B cell (primary cell): ENCODE measurements at places on chromosomes 2 and 18. TPM values are rescaled to one million over a fixed set of nuclear protein-coding genes. Genes with fewer than 3 reads are reported as not detected.

The UCN gene
- total RNA-seq = 2.7 and 3.6 TPM in 2 replicates

- H3K27me3 ChIP-seq = no peaks in the 10 kb centered on the region
- H3K4me3 ChIP-seq = peak overlapping the region; percentile 32
- DNase-seq = no peak
- peaks cover 28% of the 10 kb centered on the region for H3K4me1 ChIP-seq
Measured at GRCh38 chr18:25352629-25353005, 651 bp upstream of the ZNF521 start.

DNA sequence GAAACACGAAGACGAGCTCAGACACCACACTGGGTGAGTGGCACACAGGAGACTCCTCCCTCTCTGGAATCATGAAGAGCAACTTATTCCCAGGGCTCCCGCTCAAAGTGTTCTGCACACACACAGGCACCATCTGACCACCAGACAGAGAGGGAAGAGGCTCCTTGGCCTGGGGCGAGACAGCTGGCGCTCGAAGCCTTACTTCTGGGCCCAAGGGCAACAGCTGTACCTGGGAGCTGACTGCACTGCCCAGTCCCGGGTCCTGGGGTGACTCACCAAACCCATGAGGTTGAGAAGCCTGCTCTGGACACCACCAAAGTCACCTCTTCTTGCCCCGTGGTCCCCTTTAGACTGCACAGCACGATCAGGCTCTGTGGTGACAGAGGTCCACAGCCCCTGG lies 42.4 kb downstream of the ADCY3 start:
- no peaks in the 10 kb centered on the region for H3K27me3 ChIP-seq
- H3K4me1 ChIP-seq = peaks cover 4% of the 10 kb centered on the region
- DNase-seq = no peak

- H3K27me3 ChIP-seq = no peaks in the 10 kb centered on the region
- H3K4me1 ChIP-seq = no peaks in the 10 kb centered on the region
- no peak overlapping the region for H3K27ac ChIP-seq
- DNase-seq = no peak
Measured at GRCh38 chr2:72629062-72629461, 196.8 kb downstream of the EXOC6B start.

- no peak overlapping the region for H3K27ac ChIP-seq
- H3K4me1 ChIP-seq = no peaks in the 10 kb centered on the region
- DNase-seq = no peak
- peaks cover 2% of the 10 kb centered on the region for H3K27me3 ChIP-seq
- no peaks in the 10 kb centered on the region for H3K36me3 ChIP-seq
Measured at GRCh38 chr2:180033993-180034894, 27.1 kb upstream of the CWC22 start.

The CDC42EP3 gene
- total RNA-seq = 29.9 and 33.5 TPM in 2 replicates

DNA sequence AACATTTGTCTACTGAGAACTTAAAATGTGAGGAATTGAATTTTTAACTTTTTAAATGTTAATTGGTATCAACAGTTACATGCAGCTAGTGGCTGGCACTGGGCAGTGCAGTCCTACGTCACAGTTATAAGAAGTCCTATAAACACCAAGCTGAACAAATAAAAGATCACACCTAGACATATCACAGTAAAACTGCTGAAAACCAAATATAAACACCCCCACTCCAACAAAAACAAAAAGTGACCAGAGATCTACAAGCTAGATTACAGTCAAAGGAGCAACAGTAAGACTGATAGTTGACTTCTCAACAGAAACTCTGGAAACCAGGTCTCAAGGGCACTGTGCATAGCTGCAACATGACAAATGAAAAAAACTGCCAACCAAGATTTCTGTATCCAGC lies 19.4 kb downstream of the TLK1 start:
- H3K4me3 ChIP-seq = no peak overlapping the region
- H3K27ac ChIP-seq = no peak overlapping the region
- peaks cover 1% of the 10 kb centered on the region for H3K36me3 ChIP-seq
- no peak for DNase-seq

GRCh38 chr18:8386669-8387380 lies 222.4 kb upstream of the RAB12 start:
- H3K4me3 ChIP-seq = no peak overlapping the region
- H3K27me3 ChIP-seq = no peaks in the 10 kb centered on the region
- no peak for DNase-seq

- no peak overlapping the region for H3K4me3 ChIP-seq
- DNase-seq = no peak
Measured at GRCh38 chr18:68803356-68803755, 5.5 kb downstream of the CCDC102B start.

The RIT2 gene
- not detected in 2 replicates for total RNA-seq

The SNED1 gene
- 336 and 346 TPM in 2 replicates for total RNA-seq

GRCh38 chr2:222179592-222179991 lies 119.2 kb downstream of the PAX3 start:
- H3K4me1 ChIP-seq = no peaks in the 10 kb centered on the region
- H3K36me3 ChIP-seq = no peaks in the 10 kb centered on the region
- no peak overlapping the region for H3K27ac ChIP-seq
- H3K27me3 ChIP-seq = no peaks in the 10 kb centered on the region

The STPG4 gene
- 0.79 and 0.90 TPM in 2 replicates for total RNA-seq

DNA sequence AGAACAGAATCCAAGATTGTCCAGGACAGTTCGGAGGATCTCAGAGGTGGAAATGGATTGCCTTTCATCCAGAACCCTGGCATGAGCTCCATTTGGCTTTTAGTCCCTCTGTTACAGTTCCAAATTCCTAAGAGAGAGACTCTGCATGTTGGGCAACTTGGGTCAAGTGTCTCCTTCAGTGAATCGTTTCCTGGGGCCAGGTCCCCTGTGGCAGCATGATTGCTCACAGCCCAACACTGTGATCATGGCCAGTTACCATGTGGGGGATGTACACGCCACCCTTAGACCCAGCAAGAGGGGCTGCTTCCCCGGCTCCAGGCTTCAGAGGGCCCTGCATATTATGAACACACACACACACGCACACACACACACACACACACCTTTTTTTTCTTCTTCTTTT lies 118.6 kb upstream of the GLI2 start:
- H3K27ac ChIP-seq = no peak overlapping the region
- H3K4me1 ChIP-seq = no peaks in the 10 kb centered on the region
- no peak for DNase-seq
- no peak overlapping the region for H3K4me3 ChIP-seq
- H3K36me3 ChIP-seq = no peaks in the 10 kb centered on the region
- no peaks in the 10 kb centered on the region for H3K27me3 ChIP-seq

DNA sequence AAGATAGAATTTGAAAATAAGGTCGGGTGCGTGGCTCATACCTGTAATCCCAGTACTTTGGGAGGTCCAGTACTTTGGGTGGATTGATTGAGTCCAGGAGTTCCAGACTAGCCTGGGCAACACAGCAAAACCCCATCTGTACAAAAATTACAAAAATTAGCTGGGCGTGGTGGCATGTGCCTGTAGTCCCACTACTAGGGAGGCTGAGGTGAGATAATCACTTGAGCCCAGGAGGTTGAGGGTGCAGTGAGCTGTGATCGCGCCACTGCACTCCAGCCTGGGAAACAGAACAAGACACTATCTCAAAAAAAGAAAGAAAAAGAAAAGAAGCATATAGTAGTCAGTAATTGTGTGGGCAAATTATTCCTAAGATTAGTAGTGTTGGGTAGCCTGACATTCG lies 194.2 kb upstream of the ALPP start:
- no peaks in the 10 kb centered on the region for H3K4me1 ChIP-seq
- H3K36me3 ChIP-seq = no peaks in the 10 kb centered on the region
- H3K27me3 ChIP-seq = no peaks in the 10 kb centered on the region
- H3K27ac ChIP-seq = no peak overlapping the region
- no peak for DNase-seq
- no peak overlapping the region for H3K4me3 ChIP-seq

GRCh38 chr18:45284174-45284573 lies 331.1 kb upstream of the SLC14A2 start:
- no peak for DNase-seq
- no peaks in the 10 kb centered on the region for H3K27me3 ChIP-seq
- no peaks in the 10 kb centered on the region for H3K36me3 ChIP-seq

The POTEC gene
- not detected in 2 replicates for total RNA-seq
